ENCODE measurements at places on chromosomes 2 and 18. TPM values are rescaled to one million over a fixed set of nuclear protein-coding genes. Genes with fewer than 3 reads are reported as not detected.

Gene GYPC
- total RNA-seq, result 74.9 TPM

Gene LRATD1
- 3.1 TPM for total RNA-seq

Gene LDLRAD4
- total RNA-seq, result 33.1 TPM

Gene SPEG
- 82.2 TPM for total RNA-seq

- DNase-seq, result no peak
Observed at GRCh38 chr2:234133004-234133403, 82.5 kb downstream of the SPP2 start.

- no peak for DNase-seq
Observed at GRCh38 chr18:59385191-59385590, 26.1 kb upstream of the LMAN1 start.

GRCh38 chr18:12861637-12862036 is 22.4 kb downstream of the PTPN2 start:
- DNase-seq, result no peak

All from right atrium auricular region (tissue), 2 donors.